ENCODE measurements at places on chromosomes 12 and 14. TPM values are rescaled to one million over a fixed set of nuclear protein-coding genes. Genes with fewer than 3 reads are reported as not detected.

IAPP gene
- 0.32 TPM for polyA plus RNA-seq

SPX gene
- polyA plus RNA-seq: 1.3 TPM

TMEM63C gene
- polyA plus RNA-seq: 1.2 TPM

CLEC4C gene
- not detected for polyA plus RNA-seq

GLT8D2 gene
- polyA plus RNA-seq: 3.2 TPM

GAS2L3 gene
- 9.0 TPM for polyA plus RNA-seq

IL22 gene
- not detected for polyA plus RNA-seq

OR11H12 gene
- not detected for polyA plus RNA-seq

CFAP54 gene
- 0.76 TPM for polyA plus RNA-seq

- no peak overlapping the region for H3K27ac ChIP-seq
- no peaks in the 10 kb centered on the region for H3K36me3 ChIP-seq
- H3K4me3 ChIP-seq: no peak overlapping the region
- no peak for DNase-seq
Measured at GRCh38 chr14:32003585-32003984, 73.5 kb upstream of the ARHGAP5 start.

- no peaks in the 10 kb centered on the region for H3K36me3 ChIP-seq
- H3K4me3 ChIP-seq: peak overlapping the region; percentile 79
- H3K27me3 ChIP-seq: peaks cover 27% of the 10 kb centered on the region
- no peak overlapping the region for H3K27ac ChIP-seq
Measured at GRCh38 chr12:99983456-99984258, 1.1 kb downstream of the ANKS1B start.

GRCh38 chr12:79327465-79327864 lies 363.3 kb downstream of the PAWR start:
- H3K4me1 ChIP-seq: peaks cover 41% of the 10 kb centered on the region
- H3K27me3 ChIP-seq: no peaks in the 10 kb centered on the region
- no peak overlapping the region for H3K27ac ChIP-seq
- H3K36me3 ChIP-seq: no peaks in the 10 kb centered on the region

- H3K27ac ChIP-seq: no peak overlapping the region
- H3K36me3 ChIP-seq: no peaks in the 10 kb centered on the region
- H3K27me3 ChIP-seq: no peaks in the 10 kb centered on the region
Measured at GRCh38 chr12:90023207-90023900, 314.7 kb upstream of the ATP2B1 start.

GRCh38 chr14:79278798-79279644 lies 932.3 kb downstream of the DIO2 start:
- peak overlapping the region; percentile 79 for H3K4me3 ChIP-seq
- DNase-seq: peak; percentile 93
- no peak overlapping the region for H3K27ac ChIP-seq

DNA sequence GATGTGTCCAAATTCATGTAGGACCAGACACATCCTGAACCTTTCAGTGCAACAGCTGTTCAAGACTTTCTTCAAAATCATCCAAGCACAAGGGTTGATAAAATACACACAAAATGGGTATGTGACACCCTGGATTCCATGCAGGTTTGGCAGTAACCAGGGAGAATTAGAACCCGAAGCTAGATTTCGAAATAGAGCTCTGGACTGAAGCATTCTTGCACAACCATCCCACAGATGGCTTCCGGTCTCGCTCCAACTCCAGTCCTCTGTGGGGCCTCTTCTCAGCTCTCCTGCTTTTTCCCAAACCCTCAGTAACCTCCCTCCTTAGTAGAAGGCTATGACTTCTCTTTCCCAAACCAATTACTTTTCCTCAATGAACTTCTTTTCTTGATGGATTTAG lies 171.3 kb downstream of the TTC7B start:
- H3K27ac ChIP-seq: no peak overlapping the region
- no peak for DNase-seq
- H3K36me3 ChIP-seq: no peaks in the 10 kb centered on the region
- no peak overlapping the region for H3K4me3 ChIP-seq
- H3K27me3 ChIP-seq: no peaks in the 10 kb centered on the region

DNA sequence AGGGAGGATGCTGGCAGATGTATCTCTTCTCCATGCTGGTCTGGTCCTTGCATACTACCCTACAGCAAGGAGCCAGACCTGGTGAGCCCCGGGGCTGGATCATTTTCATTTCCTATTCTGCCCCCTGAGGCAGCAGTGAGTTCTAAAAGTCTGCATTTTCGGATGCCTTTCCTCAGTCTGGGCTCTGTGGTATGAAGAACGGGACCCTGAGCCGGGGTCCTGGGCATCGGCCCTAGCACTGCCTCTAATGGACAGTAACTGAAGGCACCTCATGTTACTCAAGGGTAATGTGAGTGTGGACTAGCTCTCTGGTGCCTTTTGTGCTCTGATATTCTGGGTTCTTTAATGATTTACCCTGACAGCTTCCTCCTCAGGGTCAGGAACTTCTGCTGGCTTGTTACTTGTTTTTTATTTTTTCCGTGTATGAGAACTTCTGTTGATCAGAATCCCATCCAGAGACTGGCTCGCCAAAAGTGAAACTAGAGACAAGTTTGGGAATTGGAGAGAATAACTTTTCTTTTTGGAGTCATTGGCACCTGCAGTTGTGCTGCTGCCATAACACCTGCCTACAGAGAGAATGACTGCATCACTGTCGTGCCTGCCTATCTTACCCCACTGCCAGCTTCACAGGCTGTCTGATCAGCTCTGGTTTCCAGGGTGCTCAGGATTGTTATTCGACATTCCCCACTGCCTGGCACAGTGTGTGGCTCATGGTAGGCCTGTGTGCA lies 62.3 kb downstream of the SUSD6 start:
- no peaks in the 10 kb centered on the region for H3K36me3 ChIP-seq
- no peaks in the 10 kb centered on the region for H3K4me1 ChIP-seq
- no peaks in the 10 kb centered on the region for H3K27me3 ChIP-seq
- H3K4me3 ChIP-seq: no peak overlapping the region
- DNase-seq: peak; percentile 38

GRCh38 chr12:65891987-65892481 lies 67.8 kb downstream of the HMGA2 start:
- DNase-seq: no peak
- H3K4me1 ChIP-seq: peaks cover 48% of the 10 kb centered on the region
- no peaks in the 10 kb centered on the region for H3K27me3 ChIP-seq
- H3K36me3 ChIP-seq: no peaks in the 10 kb centered on the region

DNA sequence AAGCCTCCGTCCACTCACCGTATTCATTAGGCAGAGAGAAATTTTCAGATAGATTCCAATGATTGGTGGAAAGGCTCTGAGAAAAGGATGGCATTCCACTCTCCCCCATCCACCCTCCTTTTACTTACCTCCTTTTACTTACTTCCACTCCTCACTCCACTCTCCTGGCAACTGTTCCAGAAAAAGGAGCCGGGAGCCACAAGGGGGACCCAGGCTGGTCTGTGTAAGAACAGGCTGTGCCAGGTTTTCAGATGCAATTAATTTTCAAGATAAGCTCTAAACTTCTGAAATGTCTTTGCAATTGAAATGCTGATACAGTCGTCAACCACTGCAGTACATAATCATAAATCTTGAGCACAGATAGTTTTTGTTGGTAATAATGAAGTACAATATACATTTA lies 248.8 kb downstream of the ANO6 start:
- no peaks in the 10 kb centered on the region for H3K36me3 ChIP-seq
- no peaks in the 10 kb centered on the region for H3K27me3 ChIP-seq
- peak; percentile 55 for DNase-seq
- no peak overlapping the region for H3K4me3 ChIP-seq
- H3K27ac ChIP-seq: no peak overlapping the region
- H3K4me1 ChIP-seq: no peaks in the 10 kb centered on the region

DNA sequence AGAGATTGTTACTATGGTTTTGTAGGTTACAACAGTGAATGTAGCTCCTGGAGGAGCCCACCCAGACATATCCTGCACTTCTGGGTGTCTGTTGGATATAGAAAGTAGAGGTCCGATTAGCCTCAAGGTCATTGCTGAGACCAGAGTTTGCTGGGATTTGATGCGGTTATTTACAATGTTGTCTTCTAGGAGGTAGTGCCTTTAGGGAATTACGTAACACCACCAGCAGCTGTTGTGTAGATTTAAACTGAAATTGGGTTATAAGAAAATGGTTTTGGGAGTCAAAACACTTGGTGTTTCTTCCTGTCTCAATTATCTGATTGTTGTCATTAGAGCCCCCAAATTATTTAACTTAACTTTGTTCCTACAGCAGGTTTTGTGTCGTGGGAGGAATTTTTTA lies 225.3 kb upstream of the PELI2 start:
- no peak overlapping the region for H3K27ac ChIP-seq
- no peak for DNase-seq
- no peaks in the 10 kb centered on the region for H3K27me3 ChIP-seq
- H3K4me1 ChIP-seq: peaks cover 27% of the 10 kb centered on the region
- no peaks in the 10 kb centered on the region for H3K36me3 ChIP-seq
- no peak overlapping the region for H3K4me3 ChIP-seq

GRCh38 chr12:112850383-112850782 lies 56.4 kb upstream of the OAS1 start:
- peaks cover 5% of the 10 kb centered on the region for H3K4me1 ChIP-seq
- no peak overlapping the region for H3K27ac ChIP-seq
- no peaks in the 10 kb centered on the region for H3K36me3 ChIP-seq
- no peak overlapping the region for H3K4me3 ChIP-seq
- H3K27me3 ChIP-seq: no peaks in the 10 kb centered on the region

- H3K27ac ChIP-seq: no peak overlapping the region
- no peak for DNase-seq
- no peak overlapping the region for H3K4me3 ChIP-seq
- H3K4me1 ChIP-seq: peaks cover 11% of the 10 kb centered on the region
Measured at GRCh38 chr14:61625165-61625564, 70.1 kb upstream of the HIF1A start.

DNA sequence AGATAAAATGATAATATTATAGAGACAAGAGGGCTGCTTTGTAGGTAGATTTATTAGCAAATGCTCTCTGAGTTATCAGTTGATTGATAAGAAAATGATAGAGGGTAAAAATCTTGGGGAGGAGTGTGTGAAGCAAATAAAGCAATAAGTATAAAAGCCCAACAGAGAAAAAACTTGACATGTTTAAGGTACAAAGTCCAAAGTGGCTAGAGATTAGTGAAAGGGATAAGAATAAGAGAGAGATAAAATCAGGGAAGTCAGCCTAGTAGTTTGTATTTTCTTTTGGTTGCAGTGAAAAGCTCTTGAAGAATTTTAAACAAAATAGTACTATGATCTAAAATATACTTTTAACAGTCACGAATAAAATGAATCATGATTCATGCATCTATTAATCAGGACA lies 246.2 kb upstream of the LRIG3 start:
- no peaks in the 10 kb centered on the region for H3K36me3 ChIP-seq
- no peaks in the 10 kb centered on the region for H3K27me3 ChIP-seq
- H3K4me1 ChIP-seq: no peaks in the 10 kb centered on the region

DNA sequence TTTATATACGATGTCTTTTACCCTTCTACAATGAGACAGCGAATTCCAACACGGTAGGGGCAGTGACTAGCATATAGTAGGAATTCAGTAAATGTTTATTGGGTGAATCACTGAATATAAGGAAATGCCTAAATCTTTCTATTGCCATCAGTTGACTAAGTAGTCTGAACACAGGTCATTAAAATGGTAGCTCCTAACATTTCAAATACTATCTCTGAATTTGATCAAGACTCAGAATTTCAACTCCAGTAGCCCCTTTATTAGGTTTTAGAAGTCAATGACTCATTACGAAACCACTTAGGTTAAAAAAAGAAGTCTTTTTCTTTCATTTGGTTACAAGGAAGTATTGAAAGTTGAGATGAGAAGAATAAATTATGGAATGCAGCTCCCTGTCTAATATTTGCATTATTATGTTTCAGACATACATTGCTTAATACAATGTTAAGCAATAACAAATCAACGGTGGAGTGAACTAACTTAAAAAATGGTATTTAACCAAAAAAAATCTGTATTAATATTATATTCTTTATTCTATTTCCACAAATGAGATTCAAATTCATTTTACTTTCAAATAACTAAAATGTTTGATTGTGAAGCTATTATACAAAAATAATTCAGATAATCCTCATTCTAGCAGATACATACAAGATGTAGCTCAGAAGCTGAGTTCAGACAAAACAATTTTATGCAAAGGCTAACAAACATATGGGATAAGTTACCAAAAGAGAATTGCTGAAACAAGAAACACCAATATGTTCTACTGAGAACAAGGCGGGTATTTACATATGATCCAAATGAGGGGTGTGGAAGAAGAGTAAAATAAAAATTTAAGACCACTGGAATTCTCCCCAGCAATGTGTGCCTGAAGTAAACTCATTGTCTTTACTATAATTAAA lies 302.7 kb downstream of the CEP128 start:
- H3K27ac ChIP-seq: no peak overlapping the region
- H3K36me3 ChIP-seq: no peaks in the 10 kb centered on the region
- H3K4me3 ChIP-seq: no peak overlapping the region
- no peaks in the 10 kb centered on the region for H3K27me3 ChIP-seq

GRCh38 chr12:130620756-130621155 lies 95.3 kb downstream of the RIMBP2 start:
- H3K4me1 ChIP-seq: no peaks in the 10 kb centered on the region
- no peak overlapping the region for H3K4me3 ChIP-seq
- H3K36me3 ChIP-seq: no peaks in the 10 kb centered on the region
- H3K27me3 ChIP-seq: no peaks in the 10 kb centered on the region

DNA sequence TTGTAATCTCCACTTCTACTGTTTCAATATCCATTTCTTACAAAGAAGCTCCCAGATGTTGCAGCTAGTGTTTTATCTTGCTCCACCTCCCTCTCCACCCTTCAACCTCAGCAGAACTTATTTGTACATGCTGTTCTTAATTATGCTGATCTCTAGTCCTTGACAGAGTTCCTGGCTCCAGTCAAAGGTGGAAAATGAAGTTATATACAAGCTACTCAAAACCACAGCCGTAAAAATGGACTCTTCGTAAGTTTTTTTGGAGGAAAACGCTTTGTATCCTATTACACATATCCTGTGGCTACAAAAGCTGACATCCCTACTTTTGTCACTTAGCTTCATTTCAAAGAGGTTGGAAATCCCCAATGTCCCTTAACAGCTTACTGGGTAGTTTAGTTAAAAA lies 1.3 kb downstream of the CLEC1A start:
- no peaks in the 10 kb centered on the region for H3K36me3 ChIP-seq
- H3K27ac ChIP-seq: no peak overlapping the region

DNA sequence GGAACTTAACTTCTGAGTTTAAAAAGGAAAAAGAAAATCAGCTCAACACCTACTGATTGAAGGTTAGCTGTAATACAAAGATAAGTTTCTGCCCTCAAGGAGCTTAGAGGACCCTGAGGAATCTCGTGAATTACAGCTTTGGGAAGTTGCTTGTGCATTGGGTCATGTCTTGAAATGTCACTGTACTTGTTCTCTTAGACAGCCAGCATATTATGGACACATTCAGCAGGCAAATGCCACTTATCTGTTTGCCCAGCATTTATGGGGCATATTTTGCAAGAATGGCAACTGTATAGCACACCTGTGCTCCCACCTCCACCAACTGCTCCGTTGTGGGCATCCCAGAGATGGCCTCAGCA lies 263.6 kb upstream of the CRY1 start:
- H3K27me3 ChIP-seq: no peaks in the 10 kb centered on the region
- no peak overlapping the region for H3K4me3 ChIP-seq
- no peak overlapping the region for H3K27ac ChIP-seq
- no peak for DNase-seq
- H3K36me3 ChIP-seq: no peaks in the 10 kb centered on the region

DNA sequence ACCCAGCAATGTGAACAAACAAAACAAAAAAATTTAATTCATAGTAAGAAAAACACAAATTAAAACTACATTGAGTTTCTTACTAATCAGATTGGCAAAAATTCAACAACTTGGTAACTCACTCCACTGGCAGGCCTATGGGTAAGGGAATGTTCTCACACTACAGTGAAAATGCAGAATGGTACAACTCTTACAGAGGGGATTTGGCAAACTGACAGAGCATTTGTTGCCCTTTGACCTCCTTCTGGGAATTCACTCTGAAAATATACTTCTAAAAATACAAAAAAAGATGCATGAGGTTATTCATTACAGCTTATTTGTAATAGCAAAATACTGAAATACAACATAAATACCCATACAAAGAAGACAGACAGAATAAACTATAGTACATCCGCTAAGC lies 32.8 kb downstream of the ABCD2 start:
- no peaks in the 10 kb centered on the region for H3K36me3 ChIP-seq
- DNase-seq: no peak
- no peaks in the 10 kb centered on the region for H3K27me3 ChIP-seq
- H3K4me1 ChIP-seq: no peaks in the 10 kb centered on the region

All from GM23338 (cell line).